LNCaP clone FGC (cell line): ENCODE measurements at places on chromosomes 2 and 18.

GRCh38 chr2:55957142-55957541, 33.6 kb upstream of the EFEMP1 start:
- no peak for DNase-seq

GRCh38 chr2:150403457-150403856, 84.0 kb downstream of the RND3 start:
- no peak for DNase-seq

DNA sequence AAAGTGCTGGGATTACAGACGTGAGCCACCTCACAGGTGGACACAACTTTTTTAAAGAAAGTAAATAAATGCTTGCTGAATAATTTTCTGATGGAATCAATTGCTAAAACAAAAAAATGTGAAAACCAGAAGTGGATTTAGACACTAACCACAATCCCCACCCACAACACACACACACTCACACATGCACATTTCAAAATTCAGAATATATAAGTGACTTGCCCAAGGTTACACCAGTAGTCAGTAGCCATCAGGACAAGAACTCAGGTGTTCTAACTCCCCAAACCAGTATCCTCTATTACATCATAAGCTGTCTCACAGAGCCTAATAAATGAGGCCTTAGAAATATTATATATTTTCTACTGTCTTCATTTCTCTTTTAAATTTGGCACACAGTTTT, 1923.6 kb upstream of the PIK3C3 start:
- DNase-seq = no peak

- DNase-seq = no peak
These were observed 52.8 kb downstream of the SLC4A10 start for GRCh38 chr2:161676902-161677496.

GRCh38 chr2:38174646-38175423, 98.9 kb upstream of the CYP1B1 start:
- no peak for DNase-seq

DNA sequence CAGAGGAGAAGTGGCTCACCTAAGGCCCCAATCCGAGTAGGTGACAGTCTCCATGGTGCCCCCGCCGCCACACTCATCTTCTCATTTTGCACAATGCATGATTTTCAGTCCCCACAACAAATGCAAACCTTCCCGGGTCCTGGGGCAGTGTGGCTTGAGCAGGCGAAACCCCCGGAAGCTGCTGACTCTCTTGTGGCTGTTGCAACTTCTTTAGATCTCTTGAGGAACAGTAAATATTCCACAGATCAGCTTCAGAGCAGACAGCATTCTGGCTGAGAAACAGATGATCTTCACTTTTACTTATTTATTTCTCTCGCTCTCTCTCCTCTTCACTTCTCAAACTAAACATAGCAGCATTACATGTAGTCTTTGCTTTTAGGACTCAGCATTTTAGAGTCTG, 51.9 kb downstream of the ASAP2 start:
- no peak for DNase-seq

DNA sequence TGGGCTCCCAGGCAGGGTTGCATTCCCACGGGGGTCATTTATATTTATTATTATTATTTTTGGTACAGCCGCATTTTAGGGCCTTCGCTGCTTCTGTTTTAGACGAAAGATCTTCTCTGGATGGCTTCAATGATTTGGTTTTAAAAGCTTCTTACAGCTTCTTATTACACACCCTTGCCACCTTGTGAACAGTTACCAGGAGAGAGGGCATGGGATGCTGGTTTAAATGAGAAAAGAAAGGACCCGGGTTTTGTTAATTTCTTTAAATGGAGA, 1.7 kb downstream of the SH3RF3 start:
- DNase-seq = no peak

DNA sequence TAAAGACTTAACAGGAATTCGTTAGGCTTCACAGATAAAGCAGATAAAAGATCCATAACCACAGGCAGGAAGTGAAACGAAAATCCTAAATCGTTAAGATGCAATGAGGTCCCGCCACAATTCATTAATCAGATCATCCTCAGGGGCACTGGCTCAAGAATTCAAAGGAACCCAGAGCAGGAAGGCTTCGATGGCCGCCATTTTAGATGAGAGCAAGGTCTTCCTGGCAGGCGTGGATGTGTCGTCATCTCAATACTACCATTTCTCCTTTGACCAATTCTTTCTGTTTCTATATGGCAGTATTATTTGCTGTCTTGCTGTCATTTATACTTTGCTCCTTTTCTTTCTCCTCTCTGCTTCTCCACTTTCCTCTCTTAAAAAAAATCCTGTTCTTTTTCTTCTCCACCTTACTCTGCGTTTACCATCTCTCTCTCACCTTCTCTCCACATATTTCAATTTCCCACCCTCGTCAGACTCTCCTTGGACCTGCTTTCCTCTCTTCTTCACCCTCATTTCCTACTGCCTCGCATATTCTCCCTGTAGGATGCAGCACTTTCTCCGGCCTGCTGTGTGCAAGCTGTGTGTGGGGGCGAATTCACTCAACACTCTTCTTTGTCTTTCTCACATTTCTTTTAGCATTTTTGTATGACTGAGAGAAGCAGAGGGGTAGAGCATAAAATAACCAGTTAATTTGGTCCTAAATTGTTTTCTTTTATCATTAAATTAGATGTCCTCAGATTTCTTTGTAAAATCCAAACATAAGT, 35.1 kb upstream of the LHCGR start:
- DNase-seq = no peak

DNA sequence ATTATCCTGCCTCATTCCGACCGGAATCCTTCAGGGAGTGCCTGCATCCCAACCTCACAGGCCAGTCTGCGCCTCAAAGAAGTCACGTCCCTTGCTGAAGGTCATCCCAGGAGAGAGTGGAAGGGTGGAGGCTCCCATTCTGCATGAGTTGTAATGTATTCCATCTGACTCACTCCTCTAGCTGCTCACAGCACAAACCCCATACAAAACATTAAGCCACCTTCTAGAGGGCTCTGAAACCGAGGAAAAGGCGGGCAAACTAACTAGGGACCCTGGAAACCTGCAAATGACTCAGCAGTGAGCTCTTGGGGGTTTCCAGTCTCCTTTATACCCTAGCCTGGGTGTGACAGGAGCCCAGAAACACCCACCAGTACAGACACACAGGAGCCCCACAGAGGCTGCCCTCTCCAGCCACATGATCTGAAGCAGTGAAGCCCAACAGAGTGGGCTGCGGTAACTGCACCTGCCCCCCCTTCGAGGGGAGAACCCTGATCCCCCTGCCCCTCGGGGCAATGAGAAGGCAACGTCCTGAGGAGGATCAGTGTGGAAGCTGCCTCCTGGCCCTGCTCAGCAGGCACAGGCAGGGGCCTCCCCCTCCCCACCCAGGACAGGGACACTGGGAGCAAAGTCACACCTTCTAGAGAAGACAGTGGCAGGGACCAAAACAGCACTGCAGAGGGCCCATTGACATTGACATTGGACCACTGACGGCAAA, 69.3 kb upstream of the SNTG2 start:
- DNase-seq = no peak

GRCh38 chr2:51103205-51103604, 71.3 kb upstream of the NRXN1 start:
- no peak for DNase-seq

DNA sequence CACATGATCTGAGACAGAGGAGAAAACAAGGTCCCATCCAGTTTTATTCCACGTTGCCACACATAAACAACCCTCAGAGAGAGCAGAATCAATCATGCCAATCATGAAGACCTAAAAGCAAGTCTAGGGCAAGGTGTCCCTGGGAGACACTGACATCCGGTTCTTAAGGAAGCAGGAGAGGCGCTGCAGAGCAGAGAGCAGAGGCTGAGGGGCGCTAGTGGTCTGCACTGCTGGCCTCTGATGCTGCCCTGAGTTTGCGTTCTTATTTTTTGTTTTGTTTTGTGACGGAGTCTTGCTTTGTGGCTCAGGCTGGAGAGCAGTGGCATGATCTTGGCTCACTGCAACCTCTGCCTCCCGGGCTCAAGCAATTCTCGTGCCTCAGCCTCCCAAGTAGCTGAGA, 83.3 kb downstream of the SMIM21 start:
- no peak for DNase-seq

GRCh38 chr2:42809819-42810120, 17.4 kb upstream of the HAAO start:
- no peak for DNase-seq

GRCh38 chr2:173922760-173923159, 42.4 kb downstream of the SP3 start:
- no peak for DNase-seq

DNA sequence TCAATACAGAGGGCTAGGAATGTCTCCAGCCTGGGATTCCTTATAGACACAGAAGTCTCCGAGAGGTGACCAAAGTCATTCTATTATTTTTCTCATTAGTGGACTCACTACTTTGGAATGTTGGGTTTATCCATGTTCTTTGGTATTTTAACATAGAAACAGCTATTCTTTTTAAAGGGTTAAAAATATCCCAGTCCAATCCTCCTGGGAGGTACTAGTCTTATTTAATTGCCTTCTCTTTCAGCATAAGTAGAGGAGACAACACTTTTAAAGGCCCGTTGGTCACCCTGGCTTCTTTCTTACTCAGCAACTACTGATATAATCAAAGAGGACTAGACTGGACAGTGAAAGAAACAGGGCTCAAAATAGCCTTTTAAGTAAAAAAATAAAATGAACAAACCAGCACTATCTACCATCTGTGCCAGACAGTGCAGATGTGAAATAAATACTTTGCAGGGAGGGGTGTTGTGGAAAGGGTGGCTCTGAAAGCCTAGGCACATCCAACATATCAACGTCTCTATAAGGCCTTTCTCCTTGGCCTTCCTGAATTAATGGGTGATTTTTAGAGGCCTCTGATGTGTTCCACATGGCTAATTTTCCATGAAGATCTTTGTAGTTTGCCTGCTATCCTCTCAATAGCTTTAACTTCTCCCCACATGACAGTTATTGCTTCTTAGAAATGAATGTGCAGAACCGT, 334.4 kb upstream of the THUMPD2 start:
- no peak for DNase-seq

- DNase-seq = peak; percentile 88
These were observed 250.6 kb upstream of the KCNJ3 start for GRCh38 chr2:154447727-154448418.

- no peak for DNase-seq
These were observed 7.5 kb upstream of the SCLY start for GRCh38 chr2:238053191-238053776.

- no peak for DNase-seq
These were observed 38.6 kb upstream of the RASGRP3 start for GRCh38 chr2:33437815-33438214.

- no peak for DNase-seq
These were observed 28.4 kb upstream of the MALL start for GRCh38 chr2:110143982-110144381.

GRCh38 chr2:53744395-53745065, 23.1 kb upstream of the CHAC2 start:
- no peak for DNase-seq

DNA sequence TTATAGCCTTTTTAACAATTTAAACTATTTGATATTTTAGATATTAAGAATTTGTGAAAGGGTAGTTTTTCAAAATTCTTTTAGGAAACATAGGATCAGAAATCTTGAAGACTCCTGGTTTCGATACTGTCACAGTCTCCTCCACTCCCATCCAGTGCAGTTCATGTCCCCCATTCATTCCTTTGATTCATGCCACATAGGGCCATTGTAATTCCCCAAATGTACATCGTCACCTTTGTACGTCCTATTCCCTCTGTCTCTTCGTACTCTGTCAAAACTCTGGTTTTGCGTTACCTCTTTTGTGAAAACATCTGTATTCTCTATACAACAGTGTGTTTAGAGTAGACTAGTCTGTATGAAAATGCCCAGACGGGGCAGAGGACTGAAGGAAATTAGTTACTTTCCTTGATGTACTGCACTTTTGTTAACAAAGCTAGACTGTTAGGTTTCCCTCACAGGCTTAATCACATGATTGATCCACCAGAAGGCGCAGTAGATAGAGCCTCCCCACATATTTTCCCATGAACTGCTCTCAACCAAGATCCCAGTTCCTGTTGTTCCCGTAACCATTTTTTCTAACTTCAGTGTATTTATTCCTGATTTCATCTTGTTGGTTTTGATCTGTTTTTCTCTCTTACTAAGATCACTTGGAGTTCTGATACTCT, 2.5 kb downstream of the MRPL35 start:
- no peak for DNase-seq

DNA sequence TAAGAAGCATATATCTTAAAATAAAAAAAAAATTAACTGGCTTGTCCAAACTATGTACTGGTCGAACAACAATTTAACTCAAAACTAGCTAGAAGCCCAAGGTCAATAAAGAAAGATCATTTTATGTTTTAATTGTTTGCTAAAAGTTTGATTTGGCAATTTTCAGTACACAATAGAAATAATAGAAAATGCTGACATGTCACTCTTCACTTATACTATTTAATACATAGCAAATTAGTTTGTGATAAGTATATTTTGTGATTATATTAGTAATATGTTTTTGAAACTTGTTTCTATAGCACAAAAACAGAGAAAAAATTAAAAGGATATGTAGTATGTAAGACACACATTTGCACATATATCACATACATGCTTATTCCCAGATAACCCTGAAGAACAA, 1938.6 kb upstream of the PIK3C3 start:
- DNase-seq = no peak

GRCh38 chr2:179139506-179139905, 89.6 kb upstream of the CCDC141 start:
- DNase-seq = no peak

- DNase-seq = no peak
These were observed 261.6 kb upstream of the SPOPL start for GRCh38 chr2:138239902-138240491.

DNA sequence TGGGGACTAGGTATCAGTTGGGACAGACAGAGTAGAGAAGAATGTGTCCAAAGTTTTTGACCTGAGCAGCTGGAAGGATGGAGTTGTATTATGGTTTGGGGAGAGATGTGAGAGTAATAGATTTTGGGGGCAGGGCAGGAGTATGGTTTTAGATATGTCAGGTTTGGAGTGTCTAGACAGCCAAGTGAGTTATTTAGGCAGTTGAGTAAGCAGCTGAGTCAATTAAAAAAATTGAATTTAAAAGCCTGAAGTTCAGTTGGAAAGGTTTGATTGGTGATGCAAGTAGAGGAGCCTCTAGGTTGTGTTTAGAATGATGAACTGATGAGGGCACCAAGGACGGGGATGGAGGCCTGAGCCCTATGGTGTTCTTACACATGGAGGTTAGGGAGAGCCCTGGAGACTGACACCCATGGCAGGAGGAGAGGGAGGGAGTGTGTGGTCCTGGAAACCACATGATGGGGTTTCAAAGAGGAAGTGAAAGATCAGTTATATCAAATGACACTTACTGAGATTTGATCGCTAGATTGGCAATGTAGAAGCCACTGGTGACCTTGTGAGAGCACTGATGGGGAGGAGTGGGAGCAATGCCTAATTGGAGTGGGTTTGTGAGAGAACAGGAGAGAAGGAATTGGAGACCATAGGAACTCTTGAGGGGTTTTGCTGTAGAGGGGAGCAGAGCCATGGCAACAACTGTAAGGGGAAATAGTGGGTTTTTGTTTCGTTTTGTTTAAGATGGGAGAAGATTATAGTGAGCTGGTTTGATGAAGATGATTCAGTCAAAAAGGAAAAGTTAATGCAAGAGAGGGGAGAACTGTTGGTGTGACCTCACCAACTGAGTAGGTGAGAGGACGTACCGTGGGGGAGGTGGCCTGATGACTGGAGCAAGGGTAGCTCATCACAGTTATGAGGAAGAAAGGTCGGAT, 10.3 kb downstream of the ITGA6 start:
- no peak for DNase-seq
